ENCODE measurements at places on chromosomes 1 and 21.

GRCh38 chr1:103514920-103515503 is 10.5 kb upstream of the RNPC3 start:
- DNase-seq, result peak; percentile 39

GRCh38 chr1:107533436-107533835 is 392.6 kb downstream of the NTNG1 start:
- DNase-seq, result no peak

DNA sequence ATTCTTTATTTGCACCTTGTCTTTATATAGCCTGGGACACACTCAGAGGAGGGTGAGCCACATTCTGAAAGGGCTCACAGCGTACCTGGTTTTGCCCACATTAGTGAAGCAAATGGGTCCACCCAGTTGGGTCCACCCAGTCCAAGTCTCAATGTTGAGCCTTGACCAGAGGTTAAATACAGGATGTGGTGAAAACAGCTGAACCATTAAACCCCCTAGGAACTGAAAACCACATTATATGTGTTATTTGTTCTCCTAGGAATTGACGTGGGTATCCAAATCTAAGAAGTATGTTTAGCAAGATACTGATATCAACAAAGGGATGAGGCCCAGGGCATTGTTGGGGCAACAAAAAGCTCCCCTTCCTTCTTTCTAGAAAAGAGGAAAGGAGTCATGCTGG is 83.8 kb downstream of the SETD4 start:
- DNase-seq, result no peak

- DNase-seq, result no peak
Measured at GRCh38 chr1:205344066-205344928, 12.4 kb downstream of the KLHDC8A start.

Measured in SK-N-MC (cell line).